ENCODE measurements at places on chromosomes 2 and 18. TPM values are rescaled to one million over a fixed set of nuclear protein-coding genes. Genes with fewer than 3 reads are reported as not detected.
A peak's percentile ranks its signal among the peaks of the same experiment; 100 is the strongest.

DNA sequence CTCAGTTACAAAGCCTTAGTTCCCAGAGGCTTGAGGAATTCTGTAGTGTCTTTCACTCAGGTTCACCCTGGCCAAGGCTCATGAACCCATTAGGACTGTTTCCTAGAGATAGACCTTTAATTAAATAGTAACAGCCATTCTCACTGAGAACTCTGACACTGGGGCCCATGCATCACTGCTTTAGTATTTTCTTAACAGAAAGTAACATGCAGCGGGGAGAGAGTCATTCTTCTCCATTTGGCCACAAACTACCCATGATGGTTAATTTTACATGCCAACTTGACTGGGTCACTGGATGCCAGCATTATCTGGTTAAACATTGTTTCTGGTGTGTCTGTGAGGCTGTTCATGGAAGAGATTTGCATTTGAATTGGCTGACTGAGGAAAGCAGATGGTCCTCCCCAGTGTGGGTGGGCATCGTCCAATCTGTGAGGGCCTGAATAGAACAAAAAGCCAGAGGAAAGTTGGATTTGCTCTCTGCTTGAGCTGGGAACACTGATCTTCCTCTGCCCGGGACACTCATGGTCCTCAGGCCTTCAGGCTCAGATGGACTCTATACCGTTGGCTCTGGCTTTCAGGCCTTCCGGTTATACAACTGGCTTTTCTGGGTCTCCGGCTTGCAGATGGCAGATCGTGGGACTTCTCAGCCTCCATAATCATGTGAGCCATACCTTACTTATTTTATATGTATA lies 5.6 kb upstream of the CPLX4 start:
- DNase-seq: no peak
- no peaks in the 10 kb centered on the region for H3K36me3 ChIP-seq
- no peak overlapping the region for H3K4me3 ChIP-seq
- H3K27me3 ChIP-seq: no peaks in the 10 kb centered on the region
- no peaks in the 10 kb centered on the region for H3K4me1 ChIP-seq

DNA sequence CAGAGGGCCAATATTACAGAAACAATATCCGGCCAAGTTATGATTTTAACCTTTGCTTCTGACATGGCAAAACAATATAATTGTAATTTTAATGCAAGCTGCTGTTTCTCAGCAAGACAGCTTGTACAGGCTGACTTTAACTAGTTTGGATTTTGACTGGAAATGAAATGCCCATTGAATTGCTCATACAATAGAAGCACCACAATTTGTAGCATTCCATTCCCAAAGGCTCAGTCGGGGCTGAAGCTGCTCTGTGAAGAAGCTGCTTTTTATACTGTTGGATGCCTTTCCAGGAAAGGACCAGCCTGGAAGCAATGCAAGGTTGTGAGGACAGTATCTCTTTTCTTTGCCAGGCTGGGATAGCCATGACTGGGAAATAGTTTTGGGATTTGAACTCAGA lies 677.0 kb upstream of the FANCL start:
- H3K27me3 ChIP-seq: no peaks in the 10 kb centered on the region
- no peaks in the 10 kb centered on the region for H3K36me3 ChIP-seq
- no peak overlapping the region for H3K4me3 ChIP-seq
- no peaks in the 10 kb centered on the region for H3K4me1 ChIP-seq
- no peak for DNase-seq

DNA sequence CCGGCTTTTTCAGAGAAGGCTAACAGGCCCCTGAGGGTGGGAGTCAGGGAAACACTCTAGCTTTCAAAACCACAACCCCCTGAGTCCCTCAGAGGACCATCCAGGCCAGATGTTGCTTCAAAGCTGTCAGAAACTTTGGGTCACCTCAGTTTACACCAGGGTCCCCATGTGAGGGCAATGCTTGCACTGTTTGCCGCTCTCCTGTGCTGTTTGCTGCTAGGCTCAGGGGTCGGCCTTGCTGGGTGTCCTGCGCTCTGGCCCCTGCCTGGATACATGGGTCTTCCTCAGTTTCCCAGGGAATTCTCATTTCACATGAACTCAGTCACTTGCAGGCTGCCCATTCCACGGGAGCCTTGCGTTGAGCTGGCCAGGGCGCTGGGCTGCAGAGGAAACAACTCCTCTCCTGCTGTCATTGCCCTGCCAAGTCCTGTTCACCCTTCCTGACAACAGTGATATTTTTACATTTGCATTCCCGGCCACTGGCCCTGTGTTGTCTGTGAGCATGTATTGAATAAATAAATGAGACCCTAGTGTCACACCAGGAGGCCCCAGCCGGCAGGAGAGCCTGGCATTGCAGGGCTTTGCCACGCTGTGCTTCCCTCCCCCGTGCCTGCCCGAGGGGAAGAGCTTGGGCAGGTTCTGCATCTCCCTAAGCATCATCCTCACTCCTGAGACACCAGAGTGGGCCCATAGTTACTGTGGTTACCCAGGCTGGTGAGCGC lies 73.2 kb upstream of the RAB6C start:
- no peaks in the 10 kb centered on the region for H3K36me3 ChIP-seq
- H3K4me1 ChIP-seq: no peaks in the 10 kb centered on the region
- H3K27ac ChIP-seq: no peak overlapping the region
- no peak overlapping the region for H3K4me3 ChIP-seq

DNA sequence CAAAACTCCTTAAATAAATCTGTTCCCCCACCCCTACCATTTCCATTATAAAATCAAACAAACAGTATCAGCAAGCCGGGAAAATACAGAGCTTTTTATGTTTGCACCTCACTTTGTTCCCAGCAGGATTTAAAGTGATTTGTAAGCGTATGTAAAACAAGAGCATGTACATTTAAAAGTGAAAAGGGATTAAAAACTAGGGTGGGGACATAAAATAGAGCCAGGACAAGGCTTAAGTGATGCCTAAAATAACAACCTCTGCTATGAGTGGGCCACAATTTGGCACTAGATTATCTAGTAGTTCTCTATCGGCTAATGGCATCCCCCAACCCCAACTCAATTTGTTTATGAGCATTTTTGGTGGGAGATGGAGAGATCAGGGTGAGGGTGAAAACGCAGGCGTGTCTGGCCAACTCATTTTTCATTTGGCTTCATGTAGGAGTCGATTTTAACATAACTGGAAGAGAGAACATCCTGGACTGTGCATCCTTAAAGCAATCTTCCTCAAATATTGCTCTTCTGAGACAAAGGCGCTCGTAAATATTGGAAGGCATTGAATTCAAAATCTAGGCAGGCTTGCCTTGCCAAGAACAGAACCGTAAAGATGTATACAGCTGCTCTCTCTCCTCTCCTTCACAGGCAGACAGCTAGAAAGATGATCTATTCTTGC lies 34.5 kb upstream of the TSPYL6 start:
- H3K36me3 ChIP-seq: no peaks in the 10 kb centered on the region
- DNase-seq: no peak
- H3K27me3 ChIP-seq: no peaks in the 10 kb centered on the region
- H3K4me1 ChIP-seq: no peaks in the 10 kb centered on the region

DNA sequence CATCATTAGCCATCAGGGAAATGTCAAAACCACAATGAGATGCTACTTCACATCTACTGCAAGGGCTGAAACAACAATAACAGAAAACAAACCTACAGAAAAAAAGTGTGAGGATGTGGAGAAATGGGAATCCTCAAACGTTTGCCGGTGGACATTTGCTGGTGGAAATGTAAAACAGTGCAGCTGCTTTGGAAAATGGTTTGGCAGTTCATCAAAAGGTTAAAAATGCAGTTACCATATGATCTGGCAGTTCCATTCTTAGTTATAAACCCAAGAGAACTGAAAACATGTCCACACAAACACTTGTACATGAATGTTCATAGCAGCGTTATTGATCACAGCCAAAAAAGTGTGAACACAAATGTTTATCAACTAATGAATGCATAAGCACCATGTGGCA lies 44.2 kb downstream of the PROC start:
- no peak for DNase-seq
- H3K4me3 ChIP-seq: no peak overlapping the region
- no peaks in the 10 kb centered on the region for H3K27me3 ChIP-seq

DNA sequence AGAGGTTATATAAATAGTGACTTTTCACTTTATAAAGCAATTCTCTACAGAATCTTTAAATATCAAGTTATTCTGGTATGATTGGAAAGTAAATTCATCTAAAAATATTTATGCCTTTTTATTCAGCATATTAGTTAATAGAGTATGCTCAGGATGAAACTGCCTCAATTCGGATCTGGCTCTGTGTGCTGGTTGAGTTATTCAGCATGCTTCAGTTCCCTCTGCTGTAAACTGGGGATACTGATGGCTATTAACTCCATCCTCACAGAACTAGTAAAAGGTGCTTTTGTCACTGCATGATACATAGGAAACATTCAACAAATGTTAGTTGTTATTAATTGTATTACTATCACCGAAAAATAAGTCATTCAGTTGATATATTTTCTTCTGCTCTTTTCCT lies 250.3 kb downstream of the NRXN1 start:
- DNase-seq: no peak
- no peaks in the 10 kb centered on the region for H3K36me3 ChIP-seq
- H3K4me3 ChIP-seq: no peak overlapping the region
- H3K27me3 ChIP-seq: no peaks in the 10 kb centered on the region
- no peak overlapping the region for H3K27ac ChIP-seq

DNA sequence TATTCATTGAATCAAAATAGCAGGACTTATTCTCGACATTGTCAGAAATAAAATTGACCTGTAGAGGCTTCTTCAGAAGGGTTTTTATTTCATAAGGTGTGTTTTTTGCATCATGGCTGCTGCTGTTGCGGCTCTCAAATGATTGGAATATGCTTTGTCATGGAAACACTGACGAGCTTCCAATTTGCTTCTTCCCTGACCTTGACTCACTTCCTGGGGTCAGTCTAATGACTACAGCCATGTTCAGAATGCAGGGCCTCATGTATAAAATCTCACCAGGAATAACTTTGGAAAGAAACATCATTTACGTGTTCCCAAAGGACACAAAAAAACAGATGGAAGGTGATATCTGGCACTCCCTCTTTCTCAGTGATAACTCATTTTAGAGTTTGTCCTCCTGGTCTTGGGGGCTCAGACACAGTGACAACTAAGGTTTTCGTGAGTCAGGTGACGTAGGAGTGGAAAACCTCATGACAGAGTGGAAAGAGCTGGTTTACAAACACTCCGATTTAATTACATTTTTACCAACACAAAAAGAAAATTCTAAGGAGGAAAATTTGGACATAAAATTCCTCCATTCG lies 467.0 kb upstream of the RAB12 start:
- H3K27me3 ChIP-seq: no peaks in the 10 kb centered on the region
- H3K36me3 ChIP-seq: no peaks in the 10 kb centered on the region
- no peak overlapping the region for H3K4me3 ChIP-seq
- H3K27ac ChIP-seq: no peak overlapping the region

- DNase-seq: peak; percentile 39
- H3K36me3 ChIP-seq: no peaks in the 10 kb centered on the region
- peaks cover 19% of the 10 kb centered on the region for H3K4me1 ChIP-seq
Measured at GRCh38 chr2:70643715-70644114, 90.1 kb upstream of the TGFA start.

- H3K4me1 ChIP-seq: no peaks in the 10 kb centered on the region
- peaks cover 8% of the 10 kb centered on the region for H3K27me3 ChIP-seq
- DNase-seq: no peak
- no peak overlapping the region for H3K4me3 ChIP-seq
- H3K36me3 ChIP-seq: no peaks in the 10 kb centered on the region
Measured at GRCh38 chr18:37430357-37431076, 135.1 kb downstream of the CELF4 start.

- no peak overlapping the region for H3K4me3 ChIP-seq
- no peak overlapping the region for H3K27ac ChIP-seq
Measured at GRCh38 chr2:54927085-54927750, 123.0 kb downstream of the RTN4 start.

- H3K4me3 ChIP-seq: no peak overlapping the region
- H3K36me3 ChIP-seq: no peaks in the 10 kb centered on the region
- no peak for DNase-seq
- H3K27ac ChIP-seq: no peak overlapping the region
- peaks cover 15% of the 10 kb centered on the region for H3K27me3 ChIP-seq
Measured at GRCh38 chr2:2107627-2108026, 223.4 kb downstream of the MYT1L start.

DNA sequence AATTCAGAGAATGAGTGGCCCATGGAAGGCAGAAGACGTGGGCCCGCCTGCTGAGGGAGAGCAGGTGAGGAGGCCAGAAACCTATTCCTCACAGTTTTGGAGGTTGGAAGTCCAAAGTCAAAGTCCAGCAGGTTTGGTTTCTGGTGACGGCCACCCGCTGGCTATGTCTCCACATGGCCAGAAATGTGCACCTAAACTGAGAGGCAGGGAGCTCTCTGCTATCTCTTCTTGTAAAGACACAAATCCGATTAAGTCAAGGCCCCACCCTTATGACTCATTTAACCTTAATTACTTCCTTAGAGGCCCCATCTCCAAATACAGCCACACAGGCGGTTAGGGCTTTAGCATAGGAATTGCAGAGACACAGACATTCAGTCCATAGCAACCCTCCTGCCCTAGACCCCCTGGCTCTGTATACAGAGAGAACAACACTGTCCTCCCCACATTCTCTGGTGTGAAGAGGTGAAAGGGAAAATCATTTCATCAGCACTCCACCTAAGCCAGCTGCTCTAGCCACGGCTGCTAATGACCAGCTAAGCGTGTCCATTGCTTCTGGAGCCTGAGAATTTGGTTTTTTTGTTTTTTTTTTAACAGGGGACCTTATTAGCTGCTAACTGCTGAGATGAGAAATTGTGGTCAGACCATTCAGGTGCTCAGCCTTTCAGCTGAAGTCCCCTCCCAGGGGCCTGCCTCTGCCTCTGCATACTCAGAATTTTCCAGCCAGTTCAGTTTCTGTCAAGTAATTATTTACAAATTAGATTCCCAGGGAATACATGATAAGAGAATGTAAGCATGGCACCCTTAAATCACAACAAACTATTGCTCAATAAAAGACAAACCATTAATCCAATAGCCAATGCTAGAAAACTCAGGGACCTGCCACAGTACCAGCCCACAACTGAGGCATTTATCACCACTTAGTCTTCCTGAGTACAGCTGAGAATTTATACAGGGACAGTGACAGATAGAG lies 368.7 kb upstream of the ID2 start:
- no peaks in the 10 kb centered on the region for H3K36me3 ChIP-seq
- H3K4me3 ChIP-seq: no peak overlapping the region
- H3K27ac ChIP-seq: peak overlapping the region; percentile 30

DNA sequence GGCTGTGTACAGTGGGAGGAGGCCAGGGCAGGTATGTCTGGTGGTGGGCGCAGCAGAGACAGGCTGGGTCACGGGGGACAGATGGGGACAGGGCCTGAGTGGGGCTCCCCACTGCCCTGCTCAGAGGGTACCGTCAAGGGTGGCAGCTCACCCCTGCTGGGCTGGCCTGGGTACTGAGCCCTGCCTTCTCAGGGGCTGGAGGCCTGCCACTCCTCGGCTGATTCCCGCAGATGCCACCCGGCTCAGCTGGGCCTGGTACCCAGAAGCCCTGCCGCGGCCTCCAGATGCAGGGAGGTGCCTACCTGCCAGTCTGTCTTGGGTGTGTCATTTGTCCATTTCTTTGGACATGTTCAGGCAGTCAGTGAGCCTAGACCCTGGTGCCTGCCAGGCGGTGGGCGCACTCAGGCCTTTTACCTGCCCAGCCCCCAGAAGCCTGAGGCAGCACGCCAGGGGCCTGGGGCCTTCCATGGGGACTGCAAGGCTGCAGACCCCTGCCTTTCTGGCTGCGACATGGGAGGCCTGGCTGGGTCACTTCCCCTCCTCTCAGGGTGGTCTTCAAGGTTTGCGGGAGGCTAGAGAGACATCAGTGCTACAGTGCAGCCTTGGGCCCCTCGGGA lies 3.3 kb downstream of the SNORC start:
- no peaks in the 10 kb centered on the region for H3K4me1 ChIP-seq
- no peak for DNase-seq
- no peak overlapping the region for H3K4me3 ChIP-seq

The MGAT4A gene
- 199 TPM for total RNA-seq

The TANC1 gene
- 0.38 TPM for total RNA-seq

The MOCOS gene
- total RNA-seq: 0.16 TPM

The MGAT5 gene
- total RNA-seq: 61.1 TPM

The ZFAND2B gene
- 85.6 TPM for total RNA-seq

The GLB1L gene
- total RNA-seq: 1.1 TPM
